Vagina (tissue), 2 donors: ENCODE measurements at places on chromosomes 1 and 21.
A peak's percentile ranks its signal among the peaks of the same experiment; 100 is the strongest.

DNA sequence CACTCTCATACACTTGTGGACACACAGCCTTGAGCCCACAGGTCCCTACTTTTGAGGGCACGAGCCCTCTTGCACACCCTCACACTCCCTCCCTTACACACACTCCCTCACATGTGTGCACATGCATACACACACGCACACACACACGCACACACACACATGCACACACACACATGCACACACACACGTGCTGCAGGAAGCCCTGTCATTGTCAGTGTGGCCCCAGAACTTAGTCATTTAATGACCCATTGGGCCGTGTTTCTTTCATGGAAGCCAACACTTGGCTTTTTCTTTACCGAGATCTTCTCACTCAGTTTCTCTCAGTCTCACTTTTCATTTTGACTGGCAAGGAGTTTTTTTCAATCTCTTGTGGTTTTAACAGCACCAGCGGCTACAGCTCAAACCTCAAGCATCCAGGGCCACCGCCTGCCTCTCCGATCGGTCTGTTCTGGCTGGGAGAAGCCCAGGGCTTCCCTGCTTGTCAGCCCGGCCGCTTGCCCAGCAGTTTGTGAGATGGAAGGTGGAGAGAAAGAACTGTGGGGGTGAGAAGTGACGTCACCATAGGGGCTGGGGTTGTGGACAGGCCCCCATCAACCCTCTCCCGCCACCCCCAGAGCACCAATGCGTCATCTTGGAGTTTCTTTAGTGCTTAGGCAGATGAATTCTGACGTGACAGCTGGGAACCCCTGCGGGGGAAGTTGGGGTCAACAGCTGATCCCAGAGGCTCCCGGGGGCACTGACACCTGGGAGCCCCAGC lies 15.8 kb upstream of the TNFRSF8 start:
- no peak for DNase-seq

DNA sequence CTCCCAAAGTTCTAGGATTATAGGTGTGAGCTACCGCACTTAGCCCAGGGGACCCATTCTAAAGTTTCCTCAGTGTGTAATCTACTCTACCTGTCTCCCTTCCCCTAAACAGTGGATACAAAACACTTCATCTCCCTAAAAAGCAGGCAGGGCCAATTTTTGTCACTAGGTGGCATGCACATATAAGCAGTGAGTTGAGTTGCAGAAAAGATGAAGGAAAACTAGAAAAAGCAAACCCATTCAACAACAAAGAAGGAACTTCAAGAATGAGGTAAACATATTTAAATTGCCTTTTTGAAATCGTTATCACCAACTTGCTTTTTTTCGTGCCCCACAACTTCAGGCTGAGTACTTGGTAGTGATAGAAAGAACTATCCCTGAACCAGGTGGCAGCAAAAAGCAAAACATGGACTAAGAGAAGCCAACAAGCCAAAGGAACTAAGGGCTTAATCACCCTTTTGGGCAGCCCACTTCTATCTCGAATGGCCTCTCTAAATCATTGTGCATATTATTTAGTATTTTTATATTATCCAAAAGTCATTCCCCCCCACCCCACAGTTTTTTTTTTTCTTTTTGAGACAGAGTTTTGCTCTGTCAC lies 19.7 kb upstream of the ALDH9A1 start:
- no peak for DNase-seq

GRCh38 chr1:53450225-53450624 lies 9.0 kb upstream of the DMRTB1 start:
- no peak for DNase-seq

GRCh38 chr21:37165586-37165985 lies 92.5 kb downstream of the TTC3 start:
- no peak for DNase-seq

DNA sequence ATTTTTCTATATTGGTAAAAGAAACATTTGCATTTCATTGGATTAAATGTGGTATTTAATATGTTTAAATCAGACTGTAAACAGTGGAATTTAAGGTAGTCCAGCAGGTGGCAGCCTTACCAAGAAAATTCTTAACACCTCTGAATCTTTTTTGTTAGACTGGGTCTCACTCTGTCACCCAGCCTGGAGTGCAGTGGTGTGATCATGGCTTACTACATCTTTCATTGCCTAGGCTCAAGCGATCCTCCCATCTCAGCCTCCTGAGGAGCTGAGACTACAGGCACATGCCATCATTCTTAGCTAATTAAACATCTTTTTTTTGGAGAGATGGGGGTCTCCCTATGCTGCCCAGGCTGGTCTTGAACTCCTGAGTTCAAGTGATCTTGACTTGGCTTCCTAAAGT lies 98.8 kb downstream of the RABGAP1L start:
- DNase-seq = no peak

DNA sequence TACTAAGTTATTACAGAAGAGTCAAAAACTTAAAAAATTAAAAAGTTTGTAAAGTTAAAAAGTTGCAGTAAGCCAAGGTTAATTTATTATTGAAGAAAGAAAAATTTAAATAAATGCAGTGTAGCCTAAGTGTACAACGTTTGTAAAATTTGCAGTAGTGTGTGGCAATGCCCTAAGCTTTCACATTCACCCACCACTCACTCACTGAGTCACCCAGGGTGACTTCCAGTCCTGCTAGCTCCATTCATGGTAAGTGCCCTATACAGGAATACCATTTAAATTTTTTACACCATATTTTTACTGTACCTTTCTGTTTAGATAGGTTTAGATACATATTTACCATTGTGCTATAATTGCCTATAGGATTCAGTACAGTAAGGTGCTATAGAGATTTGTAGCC lies 88.6 kb downstream of the CTH start:
- no peak for DNase-seq

DNA sequence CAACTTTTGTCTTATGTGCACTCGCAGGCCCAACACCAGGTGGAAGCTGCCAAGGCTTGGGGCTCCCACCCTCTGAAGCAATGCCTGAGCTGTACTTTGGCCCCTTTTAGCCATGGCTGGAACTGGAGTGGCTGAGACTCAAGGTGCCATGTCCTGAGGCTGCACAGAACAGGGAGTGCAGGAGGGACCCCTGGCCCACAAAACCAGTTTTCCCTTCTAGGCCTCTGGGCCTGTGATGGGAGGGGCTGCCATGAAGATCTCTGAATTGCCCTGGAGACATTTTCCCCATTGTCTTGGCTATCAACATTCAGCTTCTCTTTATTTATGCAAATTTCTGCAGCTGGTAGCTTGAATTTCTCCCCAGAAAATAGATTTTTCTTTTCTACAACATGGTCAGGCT lies 57.6 kb downstream of the ROR1 start:
- no peak for DNase-seq

GRCh38 chr21:15279482-15279881 lies 214.7 kb upstream of the NRIP1 start:
- DNase-seq = no peak

DNA sequence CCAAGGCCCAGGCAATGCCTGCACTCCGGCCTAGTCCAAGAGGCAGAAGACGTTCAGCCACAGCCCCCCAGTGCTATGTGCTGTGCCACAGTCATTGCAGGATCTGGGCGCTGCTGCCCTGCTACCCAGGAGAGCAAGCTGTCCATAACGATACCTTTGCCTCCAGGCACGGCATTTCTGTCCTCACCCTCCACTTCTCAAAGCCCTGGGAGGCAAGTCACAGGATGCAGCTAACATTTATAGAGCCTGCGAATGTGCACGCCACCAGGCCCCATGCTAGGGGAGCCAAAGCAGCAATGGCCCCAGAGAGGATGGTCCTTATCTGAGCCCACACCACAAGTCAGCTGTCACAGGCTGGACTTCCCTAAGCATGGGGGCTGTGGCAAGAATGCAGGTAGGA lies 13.8 kb downstream of the LRP8 start:
- DNase-seq = no peak

GRCh38 chr21:20997636-20998455 lies at the start of gene NCAM2:
Gene NCAM2, plus strand, starts transcription at chr21:20998409.
- DNase-seq = no peak

DNA sequence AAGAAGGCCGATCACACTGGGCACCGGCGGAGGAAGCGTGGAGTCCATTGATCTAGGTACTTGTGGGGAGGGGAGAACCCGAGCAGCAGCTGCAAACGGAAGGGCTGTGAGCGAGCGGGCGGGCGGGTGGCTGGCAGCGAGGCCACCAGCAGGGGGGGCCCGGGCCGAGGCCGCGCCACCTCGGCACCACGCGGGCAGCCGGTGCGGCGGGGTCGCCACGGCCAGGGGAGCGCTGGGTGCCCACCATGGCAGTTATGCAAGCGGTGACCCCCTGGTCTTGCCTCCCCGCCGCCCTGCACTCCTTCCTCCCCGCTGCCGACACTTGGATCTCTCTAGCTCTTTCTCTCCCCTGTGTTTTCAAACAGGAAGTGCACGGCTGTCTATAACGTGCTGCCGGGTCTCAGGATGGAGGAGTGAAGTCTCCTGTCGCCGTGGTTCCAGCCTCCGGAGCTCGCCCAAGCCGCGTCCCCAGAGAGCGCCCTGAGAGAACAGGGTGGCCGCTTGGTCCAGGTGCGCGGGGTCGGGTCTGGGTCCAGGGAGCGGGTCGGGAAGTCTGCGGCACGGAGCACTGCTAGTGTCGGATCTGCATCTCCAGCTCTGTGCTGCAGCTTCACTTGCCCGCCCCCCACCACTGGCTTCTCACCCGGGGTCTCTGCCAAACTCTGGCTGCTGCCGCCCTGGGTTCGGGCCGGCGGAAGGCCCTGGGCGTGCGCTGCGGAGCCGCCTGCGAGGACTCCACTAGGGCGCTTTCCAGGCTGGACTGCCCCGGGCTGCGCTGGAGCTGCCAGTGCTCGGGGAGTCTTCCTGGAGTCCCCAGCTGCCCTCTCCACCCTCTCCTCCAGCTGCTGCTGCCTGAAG lies 22.7 kb downstream of the LRRC8D start:
- DNase-seq = no peak

- DNase-seq = peak; percentile 60
These were observed 177.3 kb upstream of the ETV3 start for GRCh38 chr1:157315544-157315943.

DNA sequence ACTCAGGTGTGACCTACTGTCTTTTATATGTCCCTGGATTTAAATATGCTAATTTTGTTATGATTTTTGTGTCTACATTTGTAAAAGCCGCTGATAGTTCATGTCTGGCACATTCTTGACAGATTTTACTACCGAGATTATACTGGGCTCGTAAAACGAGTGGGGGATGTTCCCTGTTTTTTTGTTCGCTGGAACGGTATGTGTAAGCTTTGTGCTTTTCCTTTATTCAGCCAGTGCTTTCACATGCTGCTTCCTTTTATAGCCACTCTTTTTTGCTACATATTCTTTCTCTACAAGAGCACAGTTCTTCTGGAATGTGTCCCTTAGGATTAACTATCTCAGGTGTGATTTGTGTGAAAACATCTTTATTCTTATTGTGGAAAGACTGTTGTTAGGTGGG lies 46.6 kb downstream of the ADARB1 start:
- DNase-seq = no peak

DNA sequence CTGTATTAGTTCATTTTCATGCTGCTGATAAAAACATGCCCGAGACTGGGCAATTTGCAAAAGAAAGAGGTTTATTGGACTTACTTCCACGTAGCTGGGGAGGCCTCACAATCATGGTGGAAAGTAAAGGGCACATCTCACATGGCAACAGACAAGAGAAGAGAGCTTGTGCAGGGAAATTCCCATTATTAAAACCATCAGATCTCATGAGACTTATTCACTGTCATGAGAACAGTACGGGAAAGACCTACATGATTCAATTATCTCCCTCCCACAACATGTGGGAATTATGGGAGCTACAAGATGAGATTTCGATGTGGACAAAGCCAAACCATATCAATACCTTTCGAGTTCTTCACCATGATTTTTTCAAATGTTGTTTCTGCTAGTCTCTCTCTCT lies 3.7 kb upstream of the CHRM3 start:
- no peak for DNase-seq

DNA sequence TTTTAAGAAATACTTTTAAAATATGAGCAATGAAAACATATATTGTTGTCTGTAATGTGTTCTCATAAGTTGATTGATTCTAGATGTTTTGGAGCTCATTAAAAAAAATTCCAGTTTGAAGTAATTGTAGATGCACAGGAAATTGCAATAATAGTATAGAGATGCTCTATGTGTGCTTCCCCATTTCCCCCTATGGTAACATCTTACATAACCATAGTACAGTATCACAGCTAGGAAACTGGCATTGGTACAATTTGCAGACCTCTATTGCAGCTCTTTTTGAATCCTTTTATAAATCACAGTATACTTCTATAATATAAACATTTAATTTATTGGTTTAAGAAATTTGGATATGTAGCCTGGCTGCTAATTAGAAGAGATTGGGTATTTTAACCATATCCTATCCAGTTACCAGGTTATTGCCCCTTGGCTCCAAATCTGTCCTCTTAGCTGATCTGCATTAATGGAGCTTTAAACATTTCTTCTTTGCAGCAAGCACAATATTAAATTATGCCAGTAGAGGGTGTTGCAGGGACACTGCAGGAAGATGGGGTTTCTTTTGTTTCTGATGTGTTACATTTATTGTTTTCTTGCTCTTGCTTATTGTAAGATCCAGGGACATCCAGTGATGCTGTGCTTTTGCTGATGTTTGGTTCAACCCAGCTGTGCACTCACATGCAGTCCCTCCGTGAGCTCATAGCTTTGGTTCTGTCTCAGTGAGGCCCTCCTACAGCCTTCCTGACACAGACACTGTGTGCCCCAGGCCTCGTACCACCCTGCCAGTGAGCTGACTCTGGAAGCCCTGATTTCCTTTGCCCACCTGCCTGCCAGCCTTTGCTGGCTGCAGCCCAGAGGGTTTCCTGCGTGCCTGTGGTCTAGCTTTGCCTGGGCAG lies 103.3 kb downstream of the RABGAP1L start:
- DNase-seq = no peak

- no peak for DNase-seq
These were observed 56.7 kb upstream of the CD1D start for GRCh38 chr1:158124034-158124433.

DNA sequence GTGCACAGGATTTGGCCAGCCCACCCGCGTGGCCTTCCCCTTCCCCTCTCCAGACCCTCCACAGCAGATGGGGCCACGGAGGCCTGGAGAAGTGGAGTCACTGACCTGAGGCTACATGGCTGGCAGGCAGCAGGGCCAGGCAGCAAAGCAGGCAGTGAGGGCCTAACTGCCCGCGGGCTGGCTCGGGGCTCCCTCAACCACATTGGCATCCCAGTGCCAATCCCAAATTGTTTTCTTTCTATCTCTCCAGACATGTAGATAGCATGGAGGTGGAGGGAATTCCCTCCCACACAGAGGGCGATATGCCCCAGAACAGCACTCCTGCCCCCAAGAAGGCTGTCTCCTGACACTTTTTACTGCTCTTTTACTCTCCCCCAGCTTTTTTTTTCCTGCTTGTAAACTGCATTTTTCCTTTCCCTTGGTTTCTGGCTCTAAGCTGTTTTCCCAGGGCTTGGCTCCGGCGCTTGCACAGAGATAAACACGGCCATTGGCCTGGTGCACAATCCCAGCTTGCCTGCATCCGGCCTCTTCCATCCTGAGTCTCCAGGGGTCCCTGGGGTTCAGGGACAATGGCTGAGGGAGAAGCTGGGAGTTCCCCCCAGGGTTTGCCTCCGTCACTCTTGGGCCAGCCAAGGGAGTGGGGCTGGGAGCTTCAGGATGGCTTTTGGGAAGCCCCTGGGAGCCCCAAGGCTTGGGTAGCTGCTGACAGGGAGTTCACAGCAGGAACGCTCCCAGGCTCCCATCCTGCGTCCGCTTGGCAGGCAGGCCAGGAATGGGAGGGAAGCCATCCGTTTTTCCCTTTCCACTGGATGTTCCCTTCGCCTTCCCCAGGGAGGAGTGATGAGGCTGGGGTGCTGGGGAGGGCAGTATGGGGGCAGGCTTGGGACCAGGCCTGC lies 7.0 kb downstream of the EPHX1 start:
- DNase-seq = peak; percentile 91

GRCh38 chr1:155173478-155174323 lies at the start of gene TRIM46:
Gene TRIM46, plus strand, starts transcription at chr1:155173849. Its CDS starts 118 bp downstream, at chr1:155173967.
- DNase-seq = peak; percentile 85

GRCh38 chr1:24283326-24284155 lies 35.6 kb upstream of the GRHL3 start:
- no peak for DNase-seq
